ENCODE measurements at places on chromosomes 4 and X. TPM values are rescaled to one million over a fixed set of nuclear protein-coding genes. Genes with fewer than 3 reads are reported as not detected.

GRCh38 chr4:75046226-75046625 is 113.3 kb downstream of the PARM1 start:
- no peaks in the 10 kb centered on the region for H3K36me3 ChIP-seq
- no peak overlapping the region for H3K4me3 ChIP-seq
- no peaks in the 10 kb centered on the region for H3K4me1 ChIP-seq
- DNase-seq: no peak
- peaks cover 8% of the 10 kb centered on the region for H3K27me3 ChIP-seq
- H3K27ac ChIP-seq: no peak overlapping the region

- peaks cover 19% of the 10 kb centered on the region for H3K4me1 ChIP-seq
- peaks cover 10% of the 10 kb centered on the region for H3K36me3 ChIP-seq
- H3K27ac ChIP-seq: no peak overlapping the region
- no peak for DNase-seq
Observed at GRCh38 chrX:108091878-108092291, 307 bp downstream of the ATG4A start.

- no peak overlapping the region for H3K4me3 ChIP-seq
- H3K27me3 ChIP-seq: peaks cover 19% of the 10 kb centered on the region
- H3K36me3 ChIP-seq: peaks cover 3% of the 10 kb centered on the region
- peaks cover 2% of the 10 kb centered on the region for H3K4me1 ChIP-seq
Observed at GRCh38 chr4:52670121-52670520, 11.0 kb upstream of the USP46 start.

- H3K36me3 ChIP-seq: no peaks in the 10 kb centered on the region
- no peaks in the 10 kb centered on the region for H3K4me1 ChIP-seq
- no peak for DNase-seq
- no peak overlapping the region for H3K4me3 ChIP-seq
- H3K27me3 ChIP-seq: no peaks in the 10 kb centered on the region
- no peak overlapping the region for H3K27ac ChIP-seq
Observed at GRCh38 chrX:150762258-150763165, 69.3 kb downstream of the MTMR1 start.

- no peak for DNase-seq
- H3K4me3 ChIP-seq: no peak overlapping the region
- H3K4me1 ChIP-seq: no peaks in the 10 kb centered on the region
- H3K27ac ChIP-seq: no peak overlapping the region
- H3K27me3 ChIP-seq: no peaks in the 10 kb centered on the region
- H3K36me3 ChIP-seq: no peaks in the 10 kb centered on the region
Observed at GRCh38 chrX:38571058-38571457, 9.7 kb downstream of the TSPAN7 start.

DNA sequence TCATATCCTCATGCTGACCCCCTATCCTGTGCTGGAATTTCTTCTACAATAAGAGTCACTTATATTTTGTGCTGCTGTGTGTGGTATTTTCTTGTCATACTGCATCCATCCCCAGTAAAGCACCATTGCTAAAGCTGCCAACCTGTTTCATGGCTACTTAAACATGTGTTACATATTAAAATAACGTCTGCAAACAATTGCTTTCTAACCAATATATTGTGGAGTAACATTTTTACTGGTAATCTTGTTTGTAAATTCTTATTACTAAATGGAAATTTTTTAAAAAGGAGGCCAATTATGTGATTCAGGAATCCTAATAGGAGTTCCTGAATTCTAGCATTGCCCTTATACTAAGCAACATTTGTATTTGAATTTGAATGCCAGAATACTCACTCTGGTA is 160.3 kb upstream of the VEGFC start:
- no peak overlapping the region for H3K4me3 ChIP-seq
- DNase-seq: no peak
- no peak overlapping the region for H3K27ac ChIP-seq
- H3K36me3 ChIP-seq: no peaks in the 10 kb centered on the region
- H3K27me3 ChIP-seq: no peaks in the 10 kb centered on the region

DNA sequence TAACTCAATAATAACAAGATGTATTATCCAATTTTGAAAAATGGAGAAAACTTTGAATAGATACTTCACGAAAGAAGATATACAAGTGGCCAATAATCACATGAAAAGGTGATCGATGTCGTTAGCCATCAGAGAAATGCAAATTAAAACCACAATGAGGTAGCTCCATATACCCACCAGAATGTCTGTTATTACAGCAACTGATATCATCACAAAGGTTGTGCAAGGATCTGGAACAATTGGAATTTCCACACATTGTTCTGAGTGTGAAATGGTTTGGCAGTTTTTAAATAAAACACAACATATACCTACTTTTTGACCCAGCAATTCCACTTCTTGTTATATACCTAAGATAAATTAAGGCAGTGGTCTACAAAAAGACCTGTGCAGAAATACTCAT is 71.7 kb downstream of the IRS4 start:
- no peaks in the 10 kb centered on the region for H3K4me1 ChIP-seq
- H3K4me3 ChIP-seq: no peak overlapping the region
- no peak overlapping the region for H3K27ac ChIP-seq
- no peaks in the 10 kb centered on the region for H3K27me3 ChIP-seq
- DNase-seq: no peak

DNA sequence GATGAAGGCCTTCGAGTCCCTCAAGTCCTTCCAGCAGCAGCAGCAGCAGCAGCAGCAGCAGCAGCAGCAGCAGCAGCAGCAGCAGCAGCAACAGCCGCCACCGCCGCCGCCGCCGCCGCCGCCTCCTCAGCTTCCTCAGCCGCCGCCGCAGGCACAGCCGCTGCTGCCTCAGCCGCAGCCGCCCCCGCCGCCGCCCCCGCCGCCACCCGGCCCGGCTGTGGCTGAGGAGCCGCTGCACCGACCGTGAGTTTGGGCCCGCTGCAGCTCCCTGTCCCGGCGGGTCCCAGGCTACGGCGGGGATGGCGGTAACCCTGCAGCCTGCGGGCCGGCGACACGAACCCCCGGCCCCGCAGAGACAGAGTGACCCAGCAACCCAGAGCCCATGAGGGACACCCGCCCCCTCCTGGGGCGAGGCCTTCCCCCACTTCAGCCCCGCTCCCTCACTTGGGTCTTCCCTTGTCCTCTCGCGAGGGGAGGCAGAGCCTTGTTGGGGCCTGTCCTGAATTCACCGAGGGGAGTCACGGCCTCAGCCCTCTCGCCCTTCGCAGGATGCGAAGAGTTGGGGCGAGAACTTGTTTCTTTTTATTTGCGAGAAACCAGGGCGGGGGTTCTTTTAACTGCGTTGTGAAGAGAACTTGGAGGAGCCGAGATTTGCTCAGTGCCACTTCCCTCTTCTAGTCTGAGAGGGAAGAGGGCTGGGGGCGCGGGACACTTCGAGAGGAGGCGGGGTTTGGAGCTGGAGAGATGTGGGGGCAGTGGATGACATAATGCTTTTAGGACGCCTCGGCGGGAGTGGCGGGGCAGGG is 568 bp downstream of the HTT start:
- H3K36me3 ChIP-seq: peaks cover 3% of the 10 kb centered on the region
- DNase-seq: peak; percentile 8
- H3K4me1 ChIP-seq: peaks cover 31% of the 10 kb centered on the region
- H3K4me3 ChIP-seq: peak overlapping the region; percentile 86
- H3K27me3 ChIP-seq: no peaks in the 10 kb centered on the region

GRCh38 chr4:102537269-102537668 is 36.1 kb downstream of the NFKB1 start:
- no peak overlapping the region for H3K4me3 ChIP-seq
- H3K36me3 ChIP-seq: peaks cover 4% of the 10 kb centered on the region
- no peak overlapping the region for H3K27ac ChIP-seq
- H3K27me3 ChIP-seq: no peaks in the 10 kb centered on the region

- no peak overlapping the region for H3K27ac ChIP-seq
- no peaks in the 10 kb centered on the region for H3K27me3 ChIP-seq
- no peak overlapping the region for H3K4me3 ChIP-seq
- no peaks in the 10 kb centered on the region for H3K36me3 ChIP-seq
- H3K4me1 ChIP-seq: peaks cover 1% of the 10 kb centered on the region
Observed at GRCh38 chr4:8181844-8182243, 17.2 kb upstream of the SH3TC1 start.

The SCRG1 gene
- not detected for total RNA-seq

The ATOH1 gene
- not detected for total RNA-seq

The PNMA6A gene
- total RNA-seq: 0.55 TPM

The NOX1 gene
- not detected for total RNA-seq

Measured in naive thymus-derived CD8-positive, alpha-beta T cell (primary cell).